ELF-1 (cell line): ENCODE measurements at places on chromosomes 1 and 21.

DNA sequence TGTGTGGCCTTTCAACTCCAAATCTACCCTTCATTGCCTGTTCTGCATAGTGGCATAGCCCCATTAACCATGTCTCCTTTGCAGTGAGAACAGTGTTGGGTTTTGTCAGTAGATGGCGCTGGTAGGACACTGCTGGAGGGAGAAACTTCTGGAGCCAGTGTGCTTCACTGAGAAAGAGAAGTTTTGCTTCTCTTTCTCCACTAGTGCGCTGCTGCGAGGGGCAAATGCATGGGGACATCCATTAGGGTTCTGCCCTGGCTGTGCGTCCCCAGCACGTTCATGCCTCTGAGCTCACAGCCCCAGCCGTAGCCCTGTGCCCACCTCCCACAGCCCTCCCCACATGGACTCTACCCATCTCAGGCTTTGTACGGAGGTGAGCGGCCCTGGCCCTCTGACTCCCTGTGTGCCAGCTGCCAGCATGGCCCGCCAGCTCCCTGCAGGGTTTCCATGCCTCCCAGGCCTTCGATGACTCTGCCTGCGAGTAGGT lies 53.1 kb downstream of the RIMS3 start:
- peak; percentile 82 for DNase-seq

DNA sequence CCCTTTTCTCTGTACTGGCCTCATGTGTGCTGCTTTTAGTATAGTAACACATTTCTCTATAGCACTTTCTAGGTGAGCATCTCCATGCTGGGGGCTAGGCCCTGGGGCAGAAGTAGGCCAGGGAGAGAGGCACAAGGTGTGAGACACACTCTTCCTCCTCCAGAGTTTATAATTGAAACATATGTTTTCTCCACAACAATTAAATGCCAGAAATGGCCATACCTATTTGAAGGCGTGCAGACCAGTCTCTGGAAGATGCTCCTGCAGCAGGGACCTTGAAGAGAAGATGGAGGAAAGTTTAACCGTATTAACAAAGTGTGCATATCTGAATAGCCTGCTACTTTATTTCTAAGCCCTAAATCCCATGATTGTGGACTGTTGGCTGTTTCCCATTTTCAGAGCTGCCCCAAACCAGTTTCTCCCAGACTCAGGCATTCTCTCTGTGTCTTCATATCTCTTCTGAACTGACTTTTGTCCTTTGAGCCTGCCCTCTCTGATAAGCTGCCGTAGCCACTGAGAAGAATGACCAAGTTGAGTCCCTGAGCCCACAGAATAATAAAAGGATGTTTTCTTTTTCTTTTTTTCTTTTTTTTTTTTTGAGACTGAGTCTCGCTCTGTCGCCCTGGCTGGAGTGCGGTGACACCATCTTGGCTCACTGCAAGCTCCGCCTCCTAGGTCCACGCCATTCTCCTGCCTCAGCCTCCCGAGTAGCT lies 81.3 kb downstream of the LRRC8D start:
- DNase-seq, result no peak

- DNase-seq, result no peak
Observed at GRCh38 chr21:45788198-45788597, 144.7 kb downstream of the PCBP3 start.

DNA sequence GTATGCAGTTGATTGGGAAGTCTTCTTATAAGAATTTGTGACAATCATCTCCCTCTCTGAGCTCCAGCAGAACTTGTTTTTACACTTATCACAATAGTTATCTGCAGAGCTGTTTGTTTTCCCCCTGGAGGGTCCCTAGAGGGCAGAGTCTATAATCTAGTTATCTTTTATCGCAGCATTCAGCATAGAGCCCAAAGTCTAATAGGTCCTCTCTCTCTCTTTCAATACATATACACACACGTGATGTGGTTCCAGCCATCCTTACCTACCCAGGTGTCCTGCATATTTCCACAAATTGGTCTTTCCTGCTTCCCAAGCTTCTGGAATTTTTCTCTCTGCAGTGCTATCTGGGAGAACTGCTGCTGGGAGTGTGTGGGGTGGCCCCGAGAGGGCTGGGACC lies 229.6 kb upstream of the KIAA0040 start:
- DNase-seq, result no peak

DNA sequence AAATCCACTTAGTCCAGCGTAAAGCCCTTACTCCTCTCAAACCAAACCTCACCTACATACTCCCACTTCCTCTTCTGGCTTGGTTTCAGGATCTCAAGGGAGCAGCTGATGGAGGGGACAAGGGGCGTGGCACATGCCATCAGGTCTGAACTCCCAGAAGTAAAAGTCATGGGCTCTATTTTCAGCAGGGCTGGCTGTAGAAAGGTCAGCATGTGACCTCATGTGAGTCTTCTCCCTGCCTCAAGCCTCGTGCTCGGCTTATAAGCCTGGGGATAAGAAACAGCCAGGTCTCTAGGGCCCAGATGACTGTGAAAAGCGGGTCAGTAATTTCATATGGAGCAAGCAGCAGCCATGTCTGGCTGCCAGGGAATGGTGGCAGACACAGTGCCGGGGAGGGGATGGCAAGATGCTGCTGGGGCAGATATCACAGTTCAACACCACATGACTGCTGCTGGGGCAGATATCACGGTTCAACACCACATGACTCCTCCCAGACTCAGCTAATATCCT lies 227.9 kb downstream of the KCNH1 start:
- DNase-seq, result no peak

DNA sequence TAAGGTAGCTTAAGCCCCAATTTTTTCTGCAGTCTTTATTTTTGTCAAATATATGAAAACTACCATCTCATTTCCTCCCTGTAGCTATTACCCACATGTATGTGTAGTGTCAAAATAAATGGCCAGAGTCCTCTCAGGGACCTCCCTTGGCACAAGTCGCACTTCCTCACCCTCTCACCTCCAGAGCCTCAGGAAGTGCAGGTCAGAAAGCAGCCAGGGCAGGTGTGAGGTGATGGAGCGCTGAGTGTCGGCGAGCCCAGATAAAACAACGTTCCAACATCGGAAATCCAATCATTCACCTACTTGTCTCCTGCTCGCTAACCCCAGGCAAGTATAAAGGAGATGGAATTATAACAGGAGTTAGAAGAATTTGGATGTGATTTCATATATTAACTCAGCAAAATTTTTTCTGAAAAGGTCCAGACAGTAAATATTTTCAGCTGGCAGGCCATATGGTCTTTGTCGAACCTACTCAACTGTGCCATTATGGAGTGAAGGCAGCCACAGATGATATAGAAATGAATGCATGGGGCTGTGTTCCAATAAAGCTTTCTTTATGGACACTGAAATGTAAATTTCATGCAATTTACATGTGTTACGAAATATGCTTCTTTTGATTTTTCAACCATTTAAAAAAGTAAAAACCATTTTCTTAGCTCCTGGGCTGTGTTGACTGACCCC lies 76.8 kb upstream of the ERG start:
- no peak for DNase-seq

GRCh38 chr1:235262539-235262938 lies 65.4 kb downstream of the ARID4B start:
- no peak for DNase-seq

- DNase-seq, result no peak
Observed at GRCh38 chr1:223091896-223092295, 51.2 kb downstream of the TLR5 start.

GRCh38 chr1:16984717-16985116 lies 4.3 kb upstream of the MFAP2 start:
- peak; percentile 90 for DNase-seq

DNA sequence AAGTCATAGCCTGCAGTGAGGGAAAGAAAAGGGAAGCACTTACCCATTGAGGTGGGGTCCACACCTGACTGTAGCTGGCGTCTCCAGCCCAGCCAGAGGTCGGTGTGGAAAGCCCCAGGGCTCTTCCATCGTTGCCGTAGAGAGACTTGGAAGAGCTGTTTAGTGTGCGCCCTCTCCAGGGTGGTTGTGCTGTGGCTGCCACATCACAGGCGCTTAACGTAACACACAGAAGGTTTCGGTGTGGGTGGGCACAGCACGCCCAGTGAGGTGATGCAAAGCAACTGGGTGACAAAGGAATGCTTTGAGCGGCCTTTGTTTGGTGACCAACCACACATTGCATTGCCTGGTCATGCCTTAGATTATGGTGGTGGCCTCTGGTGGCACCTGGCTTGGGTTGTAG lies 36.8 kb upstream of the KIF1B start:
- DNase-seq, result no peak

GRCh38 chr1:20830378-20830777 lies 43.3 kb upstream of the HP1BP3 start:
- DNase-seq, result no peak

- no peak for DNase-seq
Observed at GRCh38 chr21:33885172-33885514, 30.5 kb downstream of the ATP5PO start.

DNA sequence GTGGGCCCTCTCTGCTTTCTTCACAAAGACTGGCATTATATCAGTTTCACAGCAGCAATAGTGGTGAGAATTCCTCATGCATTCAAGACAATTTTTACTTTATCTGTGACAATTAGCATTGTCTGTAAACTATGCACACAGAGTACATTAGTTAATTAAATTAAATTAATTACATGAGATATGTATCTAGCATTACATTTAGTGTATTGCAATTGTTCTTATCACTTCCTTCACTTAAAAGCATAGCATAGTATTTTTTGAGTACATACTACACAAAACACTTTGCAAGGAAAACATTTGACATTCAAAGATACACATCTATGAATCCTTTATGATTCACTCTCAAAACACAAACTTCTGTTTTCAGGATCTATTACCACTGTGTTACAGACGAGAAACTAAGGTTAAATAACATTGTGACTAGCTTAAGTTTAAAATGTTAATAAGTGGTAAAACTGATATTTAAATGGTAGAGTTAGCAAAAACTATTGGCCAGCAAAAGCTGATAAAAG lies 1542.6 kb downstream of the PLA2G4A start:
- DNase-seq, result no peak

- DNase-seq, result peak; percentile 67
Observed at GRCh38 chr1:19454265-19455146, 30.8 kb downstream of the CAPZB start.

GRCh38 chr21:35153671-35154070 lies 104.6 kb upstream of the RUNX1 start:
- no peak for DNase-seq

DNA sequence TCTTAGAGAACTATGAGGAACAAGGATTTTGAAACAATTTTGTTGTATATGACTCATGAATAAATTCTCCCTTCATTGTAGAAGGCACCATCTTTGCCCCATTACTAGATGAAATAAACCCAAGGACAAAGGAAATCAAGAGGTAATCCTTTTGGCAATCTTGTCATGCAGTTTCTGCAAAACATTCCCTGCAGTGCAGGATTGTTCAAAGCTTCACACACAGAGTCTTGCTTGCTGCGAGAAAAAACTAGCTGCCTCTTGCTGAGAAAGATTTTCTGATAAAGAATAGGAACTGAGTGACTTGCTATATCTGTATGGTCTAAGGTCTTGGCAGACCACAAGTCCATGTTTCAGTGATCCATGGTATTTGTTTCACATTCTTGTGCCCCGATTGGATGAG lies 657.4 kb upstream of the ADGRL4 start:
- peak; percentile 4 for DNase-seq

- DNase-seq, result no peak
Observed at GRCh38 chr1:186535388-186536133, 74.6 kb upstream of the PDC start.

GRCh38 chr1:61378494-61379180 lies 296.3 kb downstream of the NFIA start:
- DNase-seq, result no peak

GRCh38 chr1:205002705-205003104 lies 40.3 kb upstream of the CNTN2 start:
- DNase-seq, result peak; percentile 26

DNA sequence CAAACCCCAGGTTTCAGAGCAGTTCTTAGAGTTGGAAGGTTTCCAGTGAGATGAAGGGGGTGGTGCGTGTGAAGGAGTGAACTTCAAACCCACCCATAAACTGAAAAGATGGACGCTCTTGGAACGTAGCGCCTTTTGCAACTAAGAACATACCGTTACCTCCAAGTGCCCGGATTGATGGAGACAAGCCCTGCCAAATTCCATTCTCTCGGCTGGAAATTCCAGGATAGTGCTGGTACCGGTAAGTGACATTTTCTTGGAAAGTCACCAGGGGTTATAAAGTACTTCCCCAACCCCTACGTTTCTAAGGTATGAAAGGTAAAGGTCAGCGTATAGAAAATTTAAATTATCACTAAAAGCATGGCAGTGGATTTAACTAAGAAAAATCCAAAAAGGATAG lies 91.6 kb upstream of the CLDN14 start:
- DNase-seq, result no peak

DNA sequence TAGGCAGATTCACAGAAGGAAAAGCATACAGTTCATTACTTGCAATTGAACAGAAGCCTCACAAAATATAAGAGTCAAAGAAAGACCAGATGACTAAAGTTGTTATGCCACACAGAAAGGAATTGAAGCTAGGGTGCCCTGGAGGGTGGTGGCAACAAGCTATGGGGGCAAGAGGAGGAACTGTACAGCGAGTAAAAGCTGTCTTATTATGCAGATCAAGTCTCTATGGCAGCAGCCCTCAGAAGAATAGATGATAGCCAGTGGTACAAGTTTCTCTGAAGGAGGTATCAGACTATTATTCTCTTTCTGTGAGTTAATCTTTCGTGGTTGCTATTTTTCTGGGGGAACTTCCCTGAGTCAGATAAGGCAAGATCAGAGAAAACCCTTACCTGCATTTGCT lies 72.2 kb downstream of the C21orf91 start:
- DNase-seq, result no peak

- DNase-seq, result no peak
Observed at GRCh38 chr1:6329396-6329795, 64.2 kb downstream of the ACOT7 start.

- DNase-seq, result peak; percentile 34
Observed at GRCh38 chr1:182634306-182635072, 30.3 kb upstream of the RGS16 start.

GRCh38 chr1:205965036-205965884 lies 22.0 kb upstream of the SLC26A9 start:
- DNase-seq, result no peak

DNA sequence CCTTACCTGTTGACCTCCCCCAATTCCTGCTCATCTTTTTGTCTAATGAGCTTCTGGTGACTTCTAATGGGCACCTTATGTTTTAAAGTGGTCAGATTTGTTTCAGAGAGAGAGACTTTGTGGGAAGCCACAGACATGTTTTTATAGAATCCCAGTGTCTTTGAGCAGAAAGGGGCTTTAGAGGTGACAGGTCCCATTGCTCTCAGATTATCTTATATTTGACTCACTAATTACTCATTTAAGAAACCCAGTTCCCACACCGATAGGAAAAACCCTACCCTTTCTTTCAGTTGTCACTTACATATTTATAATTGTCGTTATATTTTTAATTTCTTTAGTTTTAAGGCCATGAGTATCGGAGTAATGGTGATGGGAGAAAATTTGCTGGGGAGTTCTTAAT lies 215.5 kb downstream of the CAMTA1 start:
- no peak for DNase-seq

GRCh38 chr1:59180735-59181134 lies 116.2 kb upstream of the FGGY start:
- DNase-seq, result no peak
